ENCODE measurements at places on chromosomes 5 and 9. TPM values are rescaled to one million over a fixed set of nuclear protein-coding genes. Genes with fewer than 3 reads are reported as not detected.

DNA sequence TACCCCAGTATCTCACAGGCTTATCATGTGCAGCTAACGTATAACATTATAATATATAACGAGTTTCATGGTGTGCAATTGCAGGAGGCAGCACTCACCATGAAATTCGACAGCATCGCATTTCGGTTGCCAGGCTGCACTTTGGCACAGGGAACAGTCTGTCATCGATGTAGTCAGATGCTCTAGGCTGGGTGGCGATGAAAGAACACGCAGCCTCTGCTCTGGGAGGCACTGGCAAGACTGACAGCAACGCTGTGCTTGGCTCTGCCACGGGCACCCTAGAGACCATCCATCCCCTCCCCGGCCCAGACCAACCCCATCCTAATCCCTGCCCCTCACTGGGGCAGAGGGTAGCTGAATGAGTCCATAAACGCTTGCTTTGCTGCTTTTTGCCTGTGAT is 290.8 kb downstream of the MED10 start:
- no peaks in the 10 kb centered on the region for H3K4me1 ChIP-seq
- DNase-seq = no peak
- H3K27me3 ChIP-seq = no peaks in the 10 kb centered on the region
- no peaks in the 10 kb centered on the region for H3K36me3 ChIP-seq
- no peak overlapping the region for H3K4me3 ChIP-seq

DNA sequence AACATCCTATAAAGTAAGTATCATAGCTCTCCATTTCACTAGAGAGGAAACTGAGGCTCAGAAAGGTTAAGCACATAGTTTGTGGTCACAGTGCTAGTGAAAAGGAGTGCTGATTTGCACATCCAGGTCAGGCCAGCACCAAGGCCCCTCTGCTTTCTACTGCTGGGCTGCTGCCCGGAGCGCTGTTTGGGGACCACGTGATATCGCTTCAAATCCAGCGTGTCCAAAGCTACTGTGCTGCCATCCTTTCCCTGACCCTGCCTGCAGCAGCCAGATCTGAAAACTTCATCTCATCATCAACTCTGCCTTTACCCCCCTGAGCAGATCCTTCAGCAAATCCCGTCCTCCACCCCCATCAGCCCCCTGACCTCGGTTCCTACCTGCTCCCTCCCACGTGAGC is 40.7 kb upstream of the AKNA start:
- no peak for DNase-seq
- H3K27me3 ChIP-seq = no peaks in the 10 kb centered on the region
- no peak overlapping the region for H3K27ac ChIP-seq
- H3K4me1 ChIP-seq = no peaks in the 10 kb centered on the region

DNA sequence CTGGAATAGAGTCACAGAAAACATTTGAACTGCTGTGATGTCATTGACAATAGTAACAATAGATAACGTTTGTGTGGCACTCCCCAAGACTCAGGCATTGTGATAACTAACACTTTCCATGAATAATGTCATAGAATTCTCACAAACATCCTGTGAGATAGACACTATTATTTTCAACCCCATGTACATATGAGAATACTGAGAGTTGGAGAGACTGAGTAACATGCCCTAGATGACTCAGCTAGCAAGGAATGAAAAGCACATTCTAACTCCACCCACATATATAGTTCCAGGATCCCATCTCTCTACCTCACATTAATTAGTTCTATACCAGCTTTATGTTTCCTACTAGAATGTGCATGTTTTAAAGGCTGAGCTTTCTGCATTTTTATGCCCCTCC is 71.4 kb downstream of the ASTN2 start:
- no peaks in the 10 kb centered on the region for H3K36me3 ChIP-seq
- H3K27ac ChIP-seq = no peak overlapping the region
- DNase-seq = no peak
- no peaks in the 10 kb centered on the region for H3K4me1 ChIP-seq
- H3K27me3 ChIP-seq = no peaks in the 10 kb centered on the region

GRCh38 chr9:20783057-20784038 is 99.3 kb downstream of the FOCAD start:
- no peak overlapping the region for H3K27ac ChIP-seq
- no peaks in the 10 kb centered on the region for H3K4me1 ChIP-seq
- H3K36me3 ChIP-seq = peaks cover 10% of the 10 kb centered on the region
- H3K4me3 ChIP-seq = no peak overlapping the region
- H3K27me3 ChIP-seq = no peaks in the 10 kb centered on the region
- no peak for DNase-seq

PSIP1 gene
- 209 TPM for polyA plus RNA-seq

GRCh38 chr9:93126825-93127368 is 7.2 kb downstream of the NINJ1 start:
- H3K4me1 ChIP-seq = peaks cover 91% of the 10 kb centered on the region
- peaks cover 51% of the 10 kb centered on the region for H3K36me3 ChIP-seq
- H3K27me3 ChIP-seq = no peaks in the 10 kb centered on the region
- H3K27ac ChIP-seq = peak overlapping the region; percentile 57
- H3K4me3 ChIP-seq = no peak overlapping the region

DNA sequence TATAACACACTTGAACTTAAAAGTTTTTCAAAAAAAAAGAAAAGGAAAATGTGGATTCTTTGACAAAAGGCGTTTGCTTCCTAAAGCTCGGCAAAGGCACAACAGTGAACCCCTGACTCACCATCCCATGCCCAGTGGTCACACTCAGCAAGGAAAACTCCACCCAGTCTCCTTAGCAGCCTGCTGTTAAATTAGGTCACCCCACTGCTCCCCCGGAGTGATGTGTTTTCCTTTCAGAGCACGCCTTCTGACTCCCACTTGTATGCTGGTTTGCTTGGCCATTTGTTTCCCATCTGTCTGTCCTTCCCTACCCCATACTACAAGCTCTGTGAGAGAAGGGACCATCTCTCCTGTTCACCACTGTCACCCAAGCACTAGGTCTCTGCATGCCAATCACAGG is 23.8 kb downstream of the RETREG1 start:
- no peak overlapping the region for H3K27ac ChIP-seq
- DNase-seq = no peak
- no peaks in the 10 kb centered on the region for H3K36me3 ChIP-seq
- H3K4me1 ChIP-seq = no peaks in the 10 kb centered on the region

DNA sequence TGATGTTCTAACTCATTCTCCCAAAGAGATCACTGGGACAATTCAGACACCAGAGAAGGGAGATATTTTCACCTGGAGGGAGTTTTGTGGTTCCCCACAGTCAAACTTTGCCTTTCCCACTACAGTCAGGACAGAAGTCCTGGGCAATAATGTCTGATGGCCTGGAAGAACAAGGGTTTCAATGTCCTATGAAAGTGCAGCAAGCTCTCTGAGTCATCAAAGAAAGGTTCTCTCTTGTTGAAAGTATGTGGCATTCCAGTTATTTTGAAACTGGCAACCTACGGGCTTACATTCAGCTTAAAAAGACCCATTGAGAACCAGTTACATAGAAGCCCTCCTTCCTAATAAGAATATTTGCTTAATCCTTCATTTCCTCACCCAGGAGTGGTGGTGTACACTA is 103.9 kb downstream of the INSYN2B start:
- no peaks in the 10 kb centered on the region for H3K36me3 ChIP-seq
- no peaks in the 10 kb centered on the region for H3K27me3 ChIP-seq
- no peak overlapping the region for H3K4me3 ChIP-seq
- H3K4me1 ChIP-seq = peaks cover 55% of the 10 kb centered on the region
- peak overlapping the region; percentile 73 for H3K27ac ChIP-seq

CENPK gene
- 65.8 TPM for polyA plus RNA-seq

GRCh38 chr5:58491216-58491892 is at the start of gene GAPT:
Gene GAPT (plus strand): TSS chr5:58491435. CDS start chr5:58494537, 3,102 bp downstream.
- no peak for DNase-seq
- H3K27ac ChIP-seq = peak within 1 kb of the TSS; percentile 87
- H3K27me3 ChIP-seq = no peaks in the 10 kb centered on the region
- no peaks in the 10 kb centered on the region for H3K36me3 ChIP-seq
- H3K4me1 ChIP-seq = peaks cover 12% of the 10 kb centered on the region

- H3K36me3 ChIP-seq = no peaks in the 10 kb centered on the region
- no peak for DNase-seq
- peak overlapping the region; percentile 2 for H3K4me3 ChIP-seq
- peaks cover 18% of the 10 kb centered on the region for H3K27me3 ChIP-seq
These were observed 3.1 kb downstream of the RHOBTB3 start for GRCh38 chr5:95734187-95734586.
